ENCODE measurements at places on chromosomes 16 and 17. TPM values are rescaled to one million over a fixed set of nuclear protein-coding genes. Genes with fewer than 3 reads are reported as not detected.

GRCh38 chr16:24845726-24846547 lies at the start of gene SLC5A11:
Gene SLC5A11, plus strand, starts transcription at chr16:24845963. Its CDS starts 12,681 bp downstream, at chr16:24858644.
- no peaks in the 10 kb centered on the region for H3K27me3 ChIP-seq
- H3K27ac ChIP-seq, result no peak within 1 kb of the TSS
- no peaks in the 10 kb centered on the region for H3K36me3 ChIP-seq
- DNase-seq, result no peak
- H3K4me1 ChIP-seq, result no peaks in the 10 kb centered on the region

Gene TEX2
- 94.6 TPM for total RNA-seq

- H3K4me1 ChIP-seq, result peaks cover 4% of the 10 kb centered on the region
- no peak for DNase-seq
- no peaks in the 10 kb centered on the region for H3K27me3 ChIP-seq
- H3K4me3 ChIP-seq, result no peak overlapping the region
Observed at GRCh38 chr17:83046448-83047181, 32.8 kb upstream of the METRNL start.

- no peak overlapping the region for H3K4me3 ChIP-seq
- no peaks in the 10 kb centered on the region for H3K36me3 ChIP-seq
- no peaks in the 10 kb centered on the region for H3K4me1 ChIP-seq
Observed at GRCh38 chr16:29700253-29700987, 21.4 kb downstream of the QPRT start.

- no peaks in the 10 kb centered on the region for H3K4me1 ChIP-seq
- H3K36me3 ChIP-seq, result no peaks in the 10 kb centered on the region
- no peaks in the 10 kb centered on the region for H3K27me3 ChIP-seq
- no peak overlapping the region for H3K27ac ChIP-seq
Observed at GRCh38 chr17:53420035-53420641, 402.6 kb upstream of the KIF2B start.

DNA sequence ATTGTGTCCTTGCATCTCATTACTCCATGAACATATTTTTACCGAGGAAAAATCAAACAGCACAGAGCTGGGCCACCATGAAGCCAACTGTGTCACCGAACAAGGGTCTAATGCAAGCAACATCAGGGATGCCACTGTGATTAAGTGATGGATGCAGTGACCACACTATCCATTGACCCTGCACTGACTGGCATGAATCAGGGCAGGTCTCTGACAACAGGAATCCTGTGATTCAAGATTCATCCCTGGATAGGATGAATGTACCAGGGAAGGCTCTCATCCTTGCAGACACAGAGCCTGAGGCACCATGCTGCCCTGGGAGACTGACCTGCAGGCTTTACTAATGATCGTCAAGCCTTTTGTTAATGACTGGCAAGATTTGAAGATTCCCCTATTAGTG lies 41.5 kb upstream of the ZFHX3 start:
- H3K27ac ChIP-seq, result peak overlapping the region; percentile 39
- H3K36me3 ChIP-seq, result no peaks in the 10 kb centered on the region

Gene KCNH6
- total RNA-seq, result not detected

Gene ITGAL
- 0.11 TPM for total RNA-seq

Gene UTS2R
- not detected for total RNA-seq

Gene TEKT1
- not detected for total RNA-seq

GRCh38 chr16:88881007-88881615 lies 14.7 kb upstream of the PABPN1L start:
- H3K4me1 ChIP-seq, result no peaks in the 10 kb centered on the region
- H3K27ac ChIP-seq, result no peak overlapping the region
- no peaks in the 10 kb centered on the region for H3K36me3 ChIP-seq

DNA sequence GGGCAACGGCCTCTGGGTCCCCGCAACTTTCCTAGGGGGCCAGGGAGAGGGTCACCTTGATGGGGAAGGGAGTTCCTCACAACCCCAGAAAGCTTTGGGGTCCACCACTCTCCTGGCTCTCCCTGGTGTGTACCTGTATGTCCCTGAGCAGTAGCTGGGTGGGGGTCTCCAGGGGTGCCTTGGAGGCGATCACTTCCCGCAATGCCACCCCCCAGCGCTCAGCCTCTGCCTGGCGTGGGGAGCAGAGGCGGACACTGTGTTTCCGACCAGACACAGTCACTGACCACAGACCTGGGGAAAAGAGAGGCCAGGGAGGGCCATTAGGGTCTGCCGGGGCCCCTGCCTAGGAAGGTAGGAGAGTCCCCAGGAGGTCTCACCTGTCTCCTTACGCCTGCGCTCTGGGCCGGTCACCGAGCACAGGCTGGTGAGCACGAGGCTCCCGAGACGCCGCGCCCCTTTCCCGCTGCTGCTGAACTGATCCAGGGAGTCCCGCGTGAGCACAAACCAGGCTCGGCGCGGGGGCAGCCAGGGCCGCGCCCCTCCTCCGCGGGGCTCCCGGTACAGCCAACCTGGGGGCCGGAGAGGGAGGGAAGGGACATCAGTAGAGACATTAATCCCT lies 3.4 kb downstream of the PLEKHH3 start:
- peak overlapping the region; percentile 94 for H3K4me3 ChIP-seq
- no peaks in the 10 kb centered on the region for H3K27me3 ChIP-seq

Gene ABAT
- total RNA-seq, result 1.8 TPM

DNA sequence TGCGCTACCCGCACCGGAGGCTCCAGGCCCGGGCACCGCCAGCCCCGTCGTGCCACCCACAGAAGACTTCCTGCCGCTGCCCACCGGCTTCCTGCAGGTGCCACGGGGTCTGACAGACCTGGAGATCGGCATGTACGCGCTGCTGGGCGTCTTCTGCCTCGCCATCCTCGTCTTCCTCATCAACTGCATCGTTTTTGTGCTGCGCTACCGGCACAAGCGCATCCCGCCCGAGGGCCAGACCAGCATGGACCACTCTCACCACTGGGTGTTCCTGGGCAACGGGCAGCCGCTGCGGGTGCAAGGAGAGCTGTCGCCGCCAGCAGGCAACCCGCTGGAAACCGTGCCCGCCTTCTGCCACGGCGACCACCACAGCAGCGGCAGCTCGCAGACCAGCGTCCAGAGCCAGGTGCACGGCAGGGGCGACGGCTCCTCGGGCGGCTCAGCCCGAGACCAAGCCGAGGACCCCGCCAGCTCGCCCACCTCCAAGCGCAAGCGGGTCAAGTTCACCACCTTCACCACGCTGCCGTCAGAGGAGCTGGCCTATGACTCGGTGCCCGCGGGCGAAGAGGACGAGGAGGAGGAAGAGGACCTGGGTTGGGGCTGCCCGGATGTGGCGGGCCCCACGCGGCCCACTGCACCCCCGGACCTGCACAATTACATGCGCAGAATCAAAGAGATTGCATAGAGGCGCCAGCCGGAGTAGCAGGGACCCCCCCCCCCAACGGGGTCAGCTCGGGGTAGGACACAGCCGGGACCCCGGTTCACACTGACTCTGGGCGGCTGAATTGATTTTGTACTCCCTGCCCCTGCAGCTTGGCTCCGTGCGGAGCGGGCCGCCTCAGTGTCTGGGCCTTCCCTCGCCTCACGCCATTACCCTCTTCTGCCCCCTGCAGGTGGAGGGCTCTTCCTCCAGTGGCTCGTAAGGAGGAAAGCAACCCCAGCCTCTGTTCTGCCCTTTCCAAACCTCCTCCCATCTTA lies 58.5 kb downstream of the TMEM132E start:
- no peaks in the 10 kb centered on the region for H3K27me3 ChIP-seq
- H3K4me3 ChIP-seq, result peak overlapping the region; percentile 10
- no peak for DNase-seq
- no peaks in the 10 kb centered on the region for H3K4me1 ChIP-seq
- H3K36me3 ChIP-seq, result no peaks in the 10 kb centered on the region

Gene SLC12A4
- total RNA-seq, result 83.2 TPM

Gene MEIOB
- not detected for total RNA-seq
